IPS DF 6.9 (cell line): ENCODE measurements at places on chromosomes 7 and 10.
A peak's percentile ranks its signal among the peaks of the same experiment; 100 is the strongest.

GRCh38 chr10:108849186-108849585, 1074.1 kb downstream of the XPNPEP1 start:
- DNase-seq = no peak

GRCh38 chr10:15744217-15744865, 24.6 kb upstream of the ITGA8 start:
- DNase-seq = peak; percentile 35

DNA sequence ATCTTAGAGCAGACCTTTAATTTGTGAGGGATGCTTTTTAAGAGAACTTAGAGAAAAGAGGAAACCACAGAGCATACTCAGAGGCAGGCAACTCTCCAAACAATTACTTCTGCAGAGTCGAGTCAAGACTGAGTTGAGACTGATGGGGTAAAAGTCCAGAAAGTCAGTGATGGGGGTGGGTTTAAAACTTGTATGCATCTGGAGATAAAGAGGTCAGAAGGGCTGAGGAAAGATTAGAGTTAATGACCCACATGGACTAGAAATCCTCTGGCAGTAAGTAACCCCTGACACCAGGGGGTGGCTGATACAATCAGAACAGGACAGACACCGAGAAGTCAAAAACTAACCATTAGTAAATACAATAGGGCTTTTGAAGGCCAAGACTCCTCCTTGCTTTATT, 42.4 kb upstream of the SEPTIN7 start:
- DNase-seq = no peak

- no peak for DNase-seq
Observed at GRCh38 chr7:121510302-121510701, 114.2 kb upstream of the FAM3C start.

GRCh38 chr7:26420422-26421019, 128.9 kb downstream of the SNX10 start:
- no peak for DNase-seq

GRCh38 chr10:72753760-72754231, 61.9 kb downstream of the MCU start:
- DNase-seq = no peak

- DNase-seq = no peak
Observed at GRCh38 chr10:1043532-1043995, 5.4 kb downstream of the IDI1 start.
